ENCODE measurements at places on chromosomes 6 and 20.

DNA sequence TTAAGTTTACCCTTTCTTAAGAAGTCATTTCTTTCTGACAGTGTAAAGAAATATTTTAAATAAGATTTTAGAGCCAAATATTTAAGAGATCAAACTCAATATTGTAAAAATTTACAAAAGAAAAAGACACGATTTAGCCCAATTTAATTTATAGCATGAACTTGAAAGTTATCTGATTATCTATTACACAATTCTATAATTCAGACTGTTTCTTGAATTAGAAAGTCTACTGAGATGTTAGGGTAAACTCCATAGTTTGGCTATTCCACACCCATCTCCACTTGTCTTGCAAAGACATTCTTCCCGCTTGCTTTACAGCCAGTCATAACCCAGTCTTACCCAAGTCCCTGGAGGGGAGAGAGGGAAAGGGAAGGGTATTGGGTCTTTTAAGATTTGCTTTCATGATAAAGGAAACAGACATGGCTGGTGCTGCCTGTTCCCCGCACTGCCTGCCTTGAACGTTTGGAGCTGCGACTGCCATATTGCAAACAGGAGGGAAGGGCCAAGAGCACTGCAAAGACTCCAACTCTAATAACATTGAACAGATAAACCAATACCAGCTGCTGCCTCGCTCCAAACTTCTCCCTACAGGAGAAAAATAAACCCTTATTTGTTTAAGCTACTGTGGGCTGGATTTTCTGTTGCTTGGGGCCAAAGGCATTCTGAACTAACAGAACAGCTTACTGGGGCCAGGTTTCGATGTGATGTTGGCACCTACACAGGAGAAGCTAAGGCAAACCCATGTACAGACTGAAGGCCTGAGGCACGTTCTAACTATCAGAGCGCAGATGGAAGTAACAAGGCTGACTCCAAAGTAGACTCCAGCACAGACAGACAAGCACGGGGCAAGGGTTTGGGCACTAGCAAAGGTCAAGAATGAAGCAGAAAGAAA lies 552.3 kb upstream of the JARID2 start:
- DNase-seq = no peak

- DNase-seq = peak; percentile 62
Observed at GRCh38 chr6:7108196-7108963, 619 bp downstream of the RREB1 start.

- no peak for DNase-seq
Observed at GRCh38 chr6:18513253-18513798, 126.2 kb downstream of the RNF144B start.

GRCh38 chr6:144335914-144336313 lies 50.8 kb downstream of the UTRN start:
- no peak for DNase-seq

GRCh38 chr6:73879501-73880293 lies 183.7 kb downstream of the CD109 start:
- peak; percentile 23 for DNase-seq

GRCh38 chr6:116395647-116396046 lies 24.9 kb downstream of the DSE start:
- no peak for DNase-seq

- peak; percentile 4 for DNase-seq
Observed at GRCh38 chr6:69696273-69696672, 100.5 kb downstream of the LMBRD1 start.

- DNase-seq = no peak
Observed at GRCh38 chr6:134020543-134020942, 31.9 kb downstream of the SLC2A12 start.

Data from fibroblast of skin of abdomen (primary cell).